ENCODE measurements at places on chromosomes 4 and X.

- no peak for DNase-seq
Observed at GRCh38 chr4:75135068-75135825, 202.3 kb downstream of the PARM1 start.

DNA sequence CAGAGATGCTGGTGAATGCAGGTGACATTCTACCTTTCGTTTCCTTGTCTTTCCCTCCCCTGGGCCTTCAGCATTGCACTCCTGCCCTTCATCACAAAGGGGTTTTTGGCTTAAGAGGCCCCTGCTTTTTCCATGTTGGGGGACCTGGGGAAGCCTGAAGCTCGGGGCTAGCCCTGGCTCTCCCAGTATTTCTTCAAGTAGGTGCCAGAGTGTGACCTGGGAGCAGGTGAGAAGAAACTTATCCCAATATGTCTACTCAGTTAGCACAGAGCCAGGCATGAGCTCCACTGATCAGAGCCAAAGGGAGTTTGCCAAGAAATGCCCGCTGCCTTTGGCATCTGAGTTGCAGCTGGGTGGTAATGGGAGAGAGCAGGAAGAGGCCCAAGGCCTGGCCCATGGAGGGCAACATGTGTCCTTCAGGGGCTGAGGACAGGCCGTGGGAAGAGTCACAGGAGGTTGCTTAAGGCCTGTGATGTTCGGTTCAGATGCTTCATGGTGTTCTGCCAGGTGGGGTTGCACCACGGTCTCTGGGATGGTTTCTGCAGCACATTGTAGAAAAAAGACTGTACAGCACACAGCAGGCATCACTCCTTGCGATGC, 7.6 kb downstream of the PRRG3 start:
- no peak for DNase-seq

DNA sequence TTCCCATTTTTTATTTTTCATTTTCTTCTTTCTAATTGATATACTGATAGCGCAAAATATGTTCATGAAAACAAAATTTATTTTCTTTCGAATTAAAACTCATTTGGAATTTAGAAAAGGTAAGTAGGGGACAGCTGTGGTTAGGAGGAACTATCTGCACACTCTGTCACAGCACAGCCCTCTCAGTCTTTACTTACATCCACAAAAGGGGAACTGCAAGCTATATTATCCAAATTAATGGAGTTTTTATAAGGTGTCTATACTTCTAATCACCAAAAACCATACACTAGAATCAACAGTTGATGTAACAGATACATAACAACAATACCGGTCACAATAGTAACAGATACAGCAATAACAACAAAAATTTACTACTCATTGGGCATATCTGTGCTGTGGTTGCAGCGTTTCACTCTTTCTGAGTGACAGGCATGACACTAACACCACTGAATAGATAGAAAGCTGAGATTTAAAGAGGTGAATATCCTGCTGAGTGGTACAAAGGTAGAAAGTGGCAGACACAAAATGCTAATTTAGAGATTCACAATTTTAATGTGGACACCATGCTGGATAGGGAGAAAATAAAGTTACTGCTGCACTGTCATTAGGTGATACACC, 160.7 kb downstream of the PPP3CA start:
- no peak for DNase-seq

GRCh38 chrX:41889317-41890025, 33.9 kb downstream of the CASK start:
- no peak for DNase-seq

GRCh38 chr4:57089549-57089948, 20.6 kb downstream of the IGFBP7 start:
- no peak for DNase-seq

GRCh38 chrX:133594156-133594555, 178.9 kb upstream of the GPC4 start:
- DNase-seq, result no peak

DNA sequence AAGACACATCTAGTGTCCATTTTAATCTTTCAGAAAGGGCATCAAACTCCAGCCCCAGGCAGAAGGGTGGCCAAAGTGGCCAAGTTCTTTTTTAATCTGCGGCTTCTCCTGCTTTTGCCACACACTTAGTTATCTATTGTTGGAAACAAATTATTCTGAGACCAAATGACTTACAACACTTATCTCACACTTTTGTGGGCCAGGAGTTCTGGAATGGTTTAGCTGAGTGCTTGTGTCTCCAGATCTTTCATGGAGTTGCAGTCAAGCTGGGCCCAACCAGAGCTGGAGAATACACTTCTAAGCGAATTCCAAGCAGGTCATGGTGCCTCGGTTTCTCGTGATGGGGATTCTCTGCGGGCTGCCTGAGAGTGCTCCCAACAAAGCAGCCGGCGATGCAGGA, 4.0 kb downstream of the TXK start:
- no peak for DNase-seq

- no peak for DNase-seq
Observed at GRCh38 chr4:114474188-114474800, 124.3 kb upstream of the UGT8 start.

DNA sequence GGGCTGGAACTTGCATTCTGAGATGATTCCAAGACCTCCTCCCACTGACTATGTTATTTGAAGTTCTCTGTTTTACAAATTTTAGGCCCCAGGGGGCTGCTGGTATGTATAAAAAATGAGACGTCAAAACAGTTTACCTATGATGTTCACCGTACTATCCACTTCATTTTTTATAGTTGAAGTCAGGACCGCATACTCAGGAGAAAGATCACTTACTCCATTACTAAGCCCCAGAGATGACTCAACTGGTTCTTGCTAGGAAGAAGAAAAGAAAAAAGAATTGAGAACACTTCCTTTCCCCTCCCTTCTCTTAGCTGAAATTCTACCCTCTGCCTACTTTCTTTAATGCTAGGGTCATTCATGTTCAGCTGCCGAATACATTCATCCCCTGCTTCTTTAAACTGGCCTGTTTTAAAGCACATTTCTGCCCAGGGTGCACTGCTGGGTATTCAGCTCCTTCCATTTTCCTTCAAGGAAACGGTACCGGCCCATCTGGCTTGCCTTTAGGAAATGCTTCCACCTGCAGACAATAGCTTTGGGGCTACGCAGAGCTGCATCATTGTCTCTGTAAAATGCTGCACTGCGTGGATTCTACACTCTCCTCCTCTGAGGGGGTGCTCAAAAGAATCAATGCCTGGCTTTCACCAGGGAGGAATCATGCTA, 66.2 kb downstream of the IRF2 start:
- DNase-seq, result no peak

GRCh38 chr4:110294165-110294564, 95.8 kb upstream of the ELOVL6 start:
- no peak for DNase-seq

DNA sequence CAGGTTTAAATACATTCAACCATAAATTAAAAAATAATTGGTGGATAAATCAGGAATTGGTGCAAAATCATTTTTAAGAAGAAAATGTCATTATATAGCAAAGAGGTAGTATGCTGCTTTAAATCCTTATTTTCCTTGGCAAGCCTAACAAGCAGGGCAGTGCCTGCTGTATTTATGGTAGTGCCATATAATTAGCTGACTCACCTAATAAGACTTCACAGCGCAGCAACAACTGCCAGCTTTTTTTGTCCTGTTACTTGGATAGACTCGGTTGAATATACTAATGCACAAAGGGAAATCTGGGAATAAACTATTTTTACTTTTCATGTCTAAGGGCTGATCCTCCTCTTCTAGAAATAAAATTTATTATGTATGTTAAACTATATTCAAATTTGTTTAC, 99.1 kb downstream of the SNCA start:
- DNase-seq, result no peak

DNA sequence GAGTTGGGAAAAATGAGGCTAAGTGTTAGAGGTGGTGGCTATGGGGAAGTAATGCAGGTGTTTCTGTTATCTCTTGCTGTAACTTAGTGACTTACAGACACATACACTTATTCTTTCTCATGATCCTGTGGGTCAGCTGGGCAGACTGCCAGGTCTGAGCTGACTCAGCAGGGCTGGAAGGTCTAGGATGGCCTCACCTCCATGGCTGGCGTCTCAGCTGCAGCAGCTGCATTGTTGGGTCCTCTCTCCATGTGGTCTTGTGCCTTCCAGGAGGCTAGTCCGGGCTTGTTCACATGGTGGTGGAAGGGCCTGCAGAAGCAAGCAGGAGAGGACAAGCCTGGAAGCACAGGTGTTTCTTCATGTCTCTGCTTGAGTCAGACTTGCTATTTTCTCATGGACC, 172.7 kb downstream of the NHS start:
- no peak for DNase-seq

GRCh38 chr4:153937289-153937688, 148.4 kb upstream of the SFRP2 start:
- no peak for DNase-seq

DNA sequence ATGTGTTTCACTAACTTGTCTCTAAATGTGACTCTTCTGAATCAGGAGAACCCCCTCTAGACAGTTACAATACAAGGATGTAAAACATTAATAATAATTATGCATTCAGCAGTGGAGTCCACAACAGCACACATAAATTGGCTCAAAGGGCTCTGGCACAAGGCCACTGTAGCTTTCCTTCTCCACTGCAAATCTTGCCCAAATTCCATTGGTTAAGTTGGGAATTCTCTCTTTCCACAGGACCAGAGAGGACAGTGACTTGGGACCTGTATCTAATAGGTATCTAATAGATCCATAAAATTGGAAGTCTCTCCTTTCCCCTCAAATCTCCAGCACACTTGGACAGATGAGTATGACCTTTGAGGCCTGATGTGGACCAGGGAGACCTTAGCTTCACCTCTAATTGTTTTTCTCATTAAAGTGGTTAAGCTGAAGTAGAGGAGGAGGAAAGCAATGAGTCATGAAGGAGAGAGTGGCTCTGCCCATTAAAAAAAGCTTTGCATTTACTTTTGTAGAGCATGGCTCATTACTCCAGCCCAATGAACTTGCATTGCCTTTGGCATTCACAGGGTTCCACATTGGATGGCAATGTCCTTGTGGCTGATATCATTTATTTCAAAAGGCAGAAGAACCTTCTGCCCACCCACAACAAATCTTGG, 72.3 kb upstream of the SH3RF1 start:
- DNase-seq, result no peak

DNA sequence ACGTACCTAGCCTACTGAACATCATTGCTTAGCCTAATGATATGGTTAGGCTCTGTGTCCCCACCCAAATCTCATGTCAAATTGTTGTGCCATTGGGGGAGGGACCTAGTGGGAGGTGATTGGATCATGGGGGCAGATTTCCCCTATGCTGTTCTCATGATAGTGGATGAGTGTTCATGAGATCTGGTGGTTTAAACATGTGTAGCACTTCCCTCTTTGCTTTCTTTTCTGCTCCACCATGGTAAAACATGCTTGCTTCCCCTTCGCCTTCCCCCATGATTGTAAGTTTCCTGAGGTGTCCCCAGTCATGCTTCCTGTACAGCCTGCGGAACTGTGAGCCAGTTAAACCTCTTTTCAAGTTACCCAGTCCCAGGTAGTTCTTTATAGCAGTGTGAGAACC, 102.6 kb downstream of the RAPGEF2 start:
- DNase-seq, result no peak

DNA sequence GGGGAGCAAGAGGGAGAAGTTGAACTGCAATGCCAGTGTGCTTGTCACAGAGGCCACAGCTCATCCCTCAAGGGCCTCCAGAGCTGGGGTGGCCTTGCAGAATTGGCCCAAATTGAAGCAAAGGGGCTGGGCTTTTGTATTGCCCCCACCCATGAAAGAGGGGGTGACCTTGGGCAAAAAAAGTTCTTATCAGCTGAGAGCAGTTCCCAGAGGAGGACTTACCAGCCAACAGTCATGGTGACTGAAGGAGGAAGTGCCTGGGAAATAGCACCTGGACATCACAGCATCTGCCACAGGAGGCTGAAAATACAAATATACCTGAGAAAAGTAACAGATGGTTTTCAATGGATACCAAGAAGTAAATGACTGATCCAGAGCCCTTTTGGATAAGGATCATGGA, 262.4 kb downstream of the MID1IP1 start:
- no peak for DNase-seq

- no peak for DNase-seq
Observed at GRCh38 chrX:85114776-85115175, 111.1 kb downstream of the APOOL start.

- DNase-seq, result peak; percentile 88
Observed at GRCh38 chr4:1746265-1746691, 25.0 kb downstream of the TACC3 start.

DNA sequence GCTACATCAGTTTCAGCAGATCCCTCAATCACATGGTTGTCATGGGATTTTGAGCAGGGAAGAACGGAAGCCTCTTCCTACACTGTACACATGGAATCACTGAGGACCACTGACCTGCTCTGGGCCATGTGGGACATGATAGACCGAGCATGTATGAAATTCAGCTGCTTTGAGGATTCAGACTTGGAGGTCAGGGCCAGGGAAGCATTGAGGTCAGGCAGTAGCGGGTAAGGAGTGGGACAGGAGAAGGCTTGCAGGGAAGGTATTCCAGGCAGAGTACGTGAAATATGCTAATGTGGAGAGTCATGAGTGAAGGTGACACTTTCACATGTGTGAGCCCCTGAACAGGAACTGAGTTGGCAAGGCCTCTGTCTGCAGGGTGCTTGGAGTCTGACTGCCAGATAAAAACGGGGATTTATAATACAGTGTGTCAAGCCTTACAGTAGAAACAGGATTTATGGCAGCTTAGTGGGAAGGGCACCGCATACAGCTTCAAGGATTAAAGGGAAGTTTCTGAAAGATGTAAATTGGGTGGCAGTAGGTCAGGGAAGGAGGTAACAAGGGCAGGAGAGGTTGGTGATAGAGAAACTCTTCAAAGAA, 111.7 kb downstream of the STK32B start:
- DNase-seq, result no peak

GRCh38 chrX:68199062-68199848, 234.0 kb downstream of the OPHN1 start:
- DNase-seq, result no peak

- DNase-seq, result no peak
Observed at GRCh38 chrX:9569876-9570301, 105.0 kb downstream of the TBL1X start.

GRCh38 chrX:113473418-113473817, 632.8 kb upstream of the AMOT start:
- no peak for DNase-seq

DNA sequence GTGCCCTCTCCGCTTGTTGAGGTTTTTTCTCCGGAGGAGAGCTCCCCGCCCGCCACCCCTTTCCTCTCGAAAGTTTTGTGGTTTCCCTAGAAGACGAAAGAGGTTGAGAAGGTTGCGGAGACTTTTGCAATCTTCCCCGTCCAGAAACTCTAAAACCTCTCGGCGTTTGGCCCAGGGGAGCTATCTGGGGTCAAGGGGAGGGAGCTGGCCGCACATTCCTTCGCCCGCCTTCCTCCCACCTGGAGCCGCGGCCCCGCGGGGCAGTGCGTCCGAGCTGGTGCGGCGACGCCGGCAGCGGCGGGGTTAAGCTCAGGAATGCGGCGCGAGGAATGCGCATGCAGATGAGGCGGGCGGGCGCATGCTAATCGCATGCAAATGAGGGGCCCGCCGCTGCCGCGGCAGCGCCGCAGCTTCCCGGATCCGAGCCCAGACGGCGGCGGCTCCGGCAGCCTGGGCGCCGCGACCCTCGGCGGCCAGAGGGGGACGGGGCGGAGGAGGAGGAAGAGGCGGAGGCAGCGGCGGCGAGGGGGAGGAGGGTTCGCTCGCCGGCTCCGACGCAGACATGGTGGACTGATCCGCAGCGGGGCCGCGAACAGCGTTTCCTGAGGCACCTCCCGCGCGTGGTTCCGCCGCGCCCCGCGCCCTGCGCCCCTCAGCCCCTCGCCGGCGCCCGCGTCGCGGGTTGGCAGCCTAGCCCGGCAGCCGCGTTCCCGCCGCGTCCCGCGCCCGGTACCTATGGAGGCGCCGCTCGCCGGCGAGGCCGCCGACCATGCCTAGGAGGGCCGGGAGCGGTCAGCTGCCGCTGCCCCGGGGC, at the start of gene WWC2:
Gene WWC2, plus strand, starts transcription at position 535 of the 814 bp plus-strand sequence. Its CDS starts 235 bp downstream, at position 770.
- peak; percentile 94 for DNase-seq

- no peak for DNase-seq
Observed at GRCh38 chrX:140342410-140342809, 162.5 kb downstream of the SOX3 start.

Data from right forelimb (tissue), 1 donor.